ENCODE measurements at places on chromosomes 3 and 15.
A peak's percentile ranks its signal among the peaks of the same experiment; 100 is the strongest.

GRCh38 chr15:62231856-62232255 is 66.8 kb upstream of the C2CD4B start:
- no peak for DNase-seq

DNA sequence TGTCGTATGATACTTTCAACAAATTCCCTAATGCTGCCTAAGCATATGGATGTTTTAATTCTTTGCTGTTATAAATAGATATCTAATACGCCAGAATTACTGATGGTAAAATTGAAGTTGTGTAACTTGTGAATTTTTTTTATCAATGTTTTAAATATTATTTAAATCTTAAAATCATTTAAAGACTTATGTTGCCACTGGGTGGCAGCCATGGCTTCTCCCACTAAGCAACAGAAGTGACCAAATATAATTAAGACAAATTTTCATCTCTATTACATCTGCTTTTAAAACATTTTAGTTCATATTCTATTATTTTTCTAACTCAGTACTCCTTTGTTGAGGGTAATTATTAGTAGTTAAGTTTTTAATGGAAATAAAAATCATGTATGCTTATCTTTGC is 8.1 kb upstream of the IL20RB start:
- DNase-seq: no peak

DNA sequence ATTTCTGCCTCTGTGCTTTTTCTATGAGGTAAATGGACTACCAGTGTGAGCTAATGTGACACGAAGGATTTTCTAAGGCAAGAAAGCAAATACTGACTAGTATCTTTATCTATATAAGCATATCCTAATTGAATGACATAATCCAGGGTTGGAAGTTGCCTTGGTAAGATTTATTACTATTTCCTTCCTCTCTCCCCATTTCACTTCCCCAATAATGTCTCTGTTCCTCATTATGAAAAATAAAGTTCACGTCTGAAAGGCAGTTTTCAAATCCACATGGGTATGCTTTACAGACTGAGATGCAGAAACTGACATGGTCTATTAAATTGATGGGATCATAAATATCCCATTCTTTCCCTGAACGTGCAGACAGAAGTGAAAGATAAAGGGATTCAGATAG is 86.0 kb downstream of the DTWD1 start:
- DNase-seq: no peak

DNA sequence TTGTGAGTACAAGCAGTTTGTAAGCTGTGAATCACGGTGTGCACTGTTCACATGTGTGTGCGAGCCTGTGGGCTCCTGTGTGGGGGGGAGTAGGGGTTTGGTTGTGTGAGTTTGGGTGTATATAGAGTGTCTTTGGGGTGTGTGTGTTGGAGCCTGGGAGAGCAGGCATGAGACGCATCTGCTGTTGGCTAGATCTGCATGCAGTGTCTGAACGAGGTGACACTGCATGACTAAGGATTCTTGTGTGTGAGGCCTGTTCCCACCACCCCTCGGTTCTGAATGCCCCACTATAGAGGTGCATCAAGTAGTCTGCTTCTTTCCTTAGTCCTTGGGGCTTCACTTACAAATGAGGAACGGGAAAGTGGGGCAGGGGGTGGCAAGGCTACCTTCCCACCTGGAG is 68.4 kb downstream of the MAGEF1 start:
- no peak for DNase-seq

- DNase-seq: peak; percentile 75
Observed at GRCh38 chr3:188954590-188955208, 217.1 kb upstream of the TPRG1 start.

DNA sequence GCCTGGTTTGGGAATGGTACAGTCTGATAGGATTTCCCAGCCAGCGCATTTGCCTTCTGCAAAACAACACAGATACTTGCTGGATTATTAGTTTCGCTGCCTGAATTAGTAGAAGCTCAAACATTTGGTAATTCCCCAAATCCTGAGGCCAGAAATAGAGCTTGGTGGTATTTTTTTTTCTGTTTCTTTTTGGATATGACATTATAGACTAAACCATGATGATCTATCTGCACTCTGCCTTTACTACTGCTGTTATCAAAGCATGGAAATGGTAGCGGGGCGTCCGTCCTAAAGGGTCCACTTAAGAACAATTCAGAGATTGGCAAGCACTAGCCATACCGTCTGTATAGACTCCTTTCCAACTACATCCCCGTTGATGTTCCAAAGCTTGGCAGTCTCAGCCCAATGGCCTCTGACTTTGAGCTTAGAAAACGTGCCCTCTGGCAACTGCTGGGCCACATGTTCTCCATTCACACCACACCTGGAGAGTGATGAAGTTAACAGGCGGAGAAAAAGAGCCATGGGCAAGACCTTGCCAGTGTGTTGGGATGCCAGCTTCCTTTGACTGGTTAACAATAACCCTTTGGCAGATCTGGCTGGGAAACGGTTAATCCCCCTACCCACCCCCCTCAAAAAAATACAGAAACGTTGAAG is 241.0 kb upstream of the NR2F2 start:
- no peak for DNase-seq

GRCh38 chr15:76190751-76191538 is 120.3 kb downstream of the ETFA start:
- peak; percentile 92 for DNase-seq

GRCh38 chr15:70212963-70213315 is 115.2 kb upstream of the TLE3 start:
- no peak for DNase-seq

GRCh38 chr15:29962407-29962806 is 120.3 kb upstream of the GOLGA8J start:
- no peak for DNase-seq

DNA sequence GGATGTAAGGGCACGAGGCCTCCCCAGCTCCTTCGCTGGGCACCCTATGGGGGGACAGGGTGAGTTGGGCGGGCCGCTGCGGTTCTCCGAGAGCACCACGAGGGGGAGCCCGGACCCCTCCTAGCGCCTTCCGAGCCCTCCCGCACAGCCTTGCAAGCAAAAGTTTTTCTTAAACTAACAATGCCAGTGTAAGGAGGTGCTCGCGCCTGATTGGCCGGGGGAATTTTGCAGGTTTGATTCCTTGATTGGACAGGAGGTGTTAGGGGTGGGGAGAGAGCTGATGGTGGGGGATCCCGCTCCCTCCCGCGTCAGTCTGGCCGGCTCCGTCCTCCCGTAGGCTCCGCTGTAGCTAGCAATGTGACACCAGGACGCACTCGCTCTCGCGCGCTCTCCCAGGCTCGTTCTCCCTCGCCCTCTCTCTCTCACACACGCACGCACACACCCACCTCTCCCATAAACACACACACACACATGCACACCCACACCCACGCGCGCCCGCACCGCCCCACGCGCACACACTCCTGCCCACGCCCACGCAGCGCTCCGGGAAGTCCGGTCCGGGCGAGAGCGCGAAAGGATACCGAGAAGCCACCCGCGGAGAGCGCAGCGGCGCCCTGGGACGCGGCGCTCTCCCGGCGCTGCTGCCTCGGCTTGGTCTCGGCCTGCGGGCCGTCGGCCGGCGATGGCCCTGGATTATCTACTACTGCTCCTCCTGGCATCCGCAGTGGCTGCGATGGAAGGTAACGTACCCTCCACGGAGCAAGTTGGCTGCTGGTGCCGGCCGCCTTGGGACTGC is at the start of gene EPHB1:
Gene EPHB1, plus strand, starts transcription at position 311 of the 796 bp plus-strand sequence.
- peak; percentile 84 for DNase-seq

GRCh38 chr3:170555329-170555728 is 30.5 kb downstream of the SLC7A14 start:
- no peak for DNase-seq

Measured in GM20000 (cell line).